ENCODE measurements at places on chromosomes 12 and 14.

- no peak for DNase-seq
Measured at GRCh38 chr14:61690982-61691381, 4.3 kb upstream of the HIF1A start.

GRCh38 chr14:59150990-59151389 lies 37.5 kb upstream of the DAAM1 start:
- DNase-seq = no peak

DNA sequence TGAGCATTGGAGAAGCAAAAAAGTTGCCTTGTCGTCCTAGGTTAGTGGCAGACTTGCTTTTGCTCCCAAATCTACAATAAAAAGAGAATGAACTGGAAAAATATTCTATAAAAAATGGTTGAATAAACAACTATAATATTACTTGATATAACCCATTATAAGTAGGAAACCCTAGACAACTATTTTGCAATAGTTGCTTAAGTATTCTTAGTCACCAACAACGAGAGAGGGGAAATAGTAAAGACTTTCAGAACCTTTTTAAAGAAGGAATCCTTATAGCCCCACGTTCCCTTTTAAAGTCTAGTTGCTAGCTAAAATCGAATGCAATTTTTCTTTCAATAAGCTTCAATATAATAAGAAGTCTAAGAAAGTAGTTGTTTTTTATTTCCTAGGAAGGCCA lies 17.5 kb downstream of the AQP6 start:
- no peak for DNase-seq

DNA sequence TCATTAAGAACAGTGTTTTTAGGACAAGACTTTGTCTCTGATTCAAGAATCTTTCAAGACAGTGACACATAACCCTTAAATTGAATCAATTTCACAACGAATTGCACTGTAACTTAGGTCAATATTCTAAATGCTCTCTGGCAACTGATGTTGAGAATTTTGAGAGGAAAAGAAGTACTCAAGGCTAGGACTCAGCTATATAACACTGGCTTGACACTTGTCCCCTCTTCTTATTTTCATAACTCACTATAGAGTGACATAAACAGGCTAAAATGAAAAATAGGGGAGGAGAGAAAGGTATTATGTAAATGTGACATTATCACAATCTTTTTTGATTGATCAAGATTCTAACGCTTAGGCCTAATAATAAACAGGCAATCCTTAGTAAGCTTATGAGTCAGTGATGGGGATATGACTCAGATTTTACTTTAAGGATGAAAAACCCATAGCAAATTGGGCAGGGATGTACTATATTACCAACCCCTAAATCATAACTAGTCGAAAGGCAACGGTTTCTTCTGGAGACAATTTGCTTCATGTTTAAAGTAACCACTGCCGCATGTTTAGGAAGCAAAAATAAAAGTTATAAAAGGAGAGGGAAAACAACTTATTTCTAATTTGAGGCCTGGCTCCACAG lies 10.9 kb downstream of the BTG1 start:
- DNase-seq = no peak

- DNase-seq = no peak
Measured at GRCh38 chr14:68047906-68048305, 228.3 kb downstream of the RAD51B start.

DNA sequence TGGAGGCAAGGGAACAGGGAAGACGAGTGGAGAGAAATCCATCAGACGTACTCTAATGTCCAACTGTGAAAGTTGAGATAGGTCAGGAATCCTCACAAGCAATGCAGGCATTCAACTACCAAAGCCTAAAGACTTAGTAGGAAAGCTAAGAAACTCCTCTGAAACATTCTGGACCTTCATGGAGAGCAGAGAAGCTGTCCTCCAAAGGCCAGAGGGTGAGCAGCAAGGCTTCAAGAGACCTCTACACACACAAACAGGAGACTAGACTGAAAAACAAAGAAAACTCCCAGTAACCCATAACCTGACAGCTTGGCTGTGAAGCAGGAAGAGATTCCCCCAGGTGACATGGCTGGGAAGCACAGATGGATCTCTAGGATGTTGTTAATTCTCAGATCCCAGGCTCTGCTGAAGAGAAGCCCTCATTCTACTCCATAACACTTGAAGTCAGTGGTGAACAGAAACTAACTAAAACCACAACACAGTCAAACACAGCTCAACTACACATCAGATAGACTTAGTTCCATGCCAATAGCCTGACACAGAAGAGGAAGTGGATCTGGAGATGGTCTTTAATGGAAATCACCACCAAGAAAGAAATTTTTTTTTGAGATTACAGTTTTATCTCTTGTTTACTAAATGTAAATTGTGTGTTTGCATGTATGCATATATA lies 23.2 kb upstream of the LYZ start:
- peak; percentile 51 for DNase-seq

DNA sequence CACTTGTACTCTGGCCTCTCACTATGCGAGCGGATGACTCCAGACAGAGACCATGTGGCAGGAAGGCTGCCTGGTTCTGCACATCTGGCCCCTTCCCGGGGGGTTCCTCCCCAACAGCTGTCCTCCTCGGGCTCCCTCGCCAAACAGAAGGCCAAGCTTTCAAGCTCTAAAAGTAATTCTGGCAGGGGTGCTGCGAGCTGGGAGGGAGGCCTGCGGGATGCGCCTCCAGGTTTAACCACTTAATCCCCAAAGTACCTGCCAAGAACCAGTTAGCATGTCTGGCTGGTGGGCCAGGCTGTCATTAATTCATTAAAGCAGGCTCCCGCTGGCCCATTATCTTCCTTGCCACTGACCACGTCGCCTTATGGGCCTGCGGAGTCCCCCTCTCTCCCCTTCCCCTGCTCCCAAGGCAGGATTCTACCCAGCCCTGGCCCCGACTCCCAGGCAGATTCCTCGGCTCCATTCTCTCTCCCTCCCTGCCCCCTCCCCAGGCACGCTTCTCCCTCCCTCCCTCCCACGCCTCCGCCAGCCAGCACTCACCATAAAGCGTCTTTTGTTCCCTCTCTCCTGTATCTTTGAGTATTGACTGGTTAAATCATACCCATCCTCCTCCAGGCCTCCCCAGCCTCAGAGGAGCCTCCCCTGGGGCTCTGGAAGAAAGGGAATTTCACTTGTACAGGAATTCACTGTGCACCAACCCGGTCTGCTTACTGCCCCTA lies 4.9 kb downstream of the HRK start:
- DNase-seq = peak; percentile 89

- no peak for DNase-seq
Measured at GRCh38 chr14:51518280-51518679, 133.4 kb upstream of the FRMD6 start.

DNA sequence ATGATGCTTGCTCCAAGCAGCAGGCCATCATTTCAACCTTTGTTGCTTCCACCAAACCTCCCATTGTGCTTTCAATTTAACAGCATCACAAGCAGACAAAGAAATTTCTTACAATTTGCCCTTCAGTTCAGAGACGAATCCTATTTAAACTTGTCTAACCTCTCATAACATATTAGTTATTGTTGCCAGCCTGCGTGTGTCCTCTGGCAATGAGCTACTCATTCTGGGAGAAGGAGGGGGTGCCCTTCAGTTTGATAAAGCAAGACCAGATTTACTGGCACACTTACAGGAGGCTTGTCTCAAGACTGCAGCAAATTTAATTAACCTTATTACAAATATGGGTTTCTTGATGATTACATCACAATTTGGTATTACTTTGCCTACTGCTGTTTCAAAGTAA lies 203.6 kb upstream of the SOX5 start:
- no peak for DNase-seq

DNA sequence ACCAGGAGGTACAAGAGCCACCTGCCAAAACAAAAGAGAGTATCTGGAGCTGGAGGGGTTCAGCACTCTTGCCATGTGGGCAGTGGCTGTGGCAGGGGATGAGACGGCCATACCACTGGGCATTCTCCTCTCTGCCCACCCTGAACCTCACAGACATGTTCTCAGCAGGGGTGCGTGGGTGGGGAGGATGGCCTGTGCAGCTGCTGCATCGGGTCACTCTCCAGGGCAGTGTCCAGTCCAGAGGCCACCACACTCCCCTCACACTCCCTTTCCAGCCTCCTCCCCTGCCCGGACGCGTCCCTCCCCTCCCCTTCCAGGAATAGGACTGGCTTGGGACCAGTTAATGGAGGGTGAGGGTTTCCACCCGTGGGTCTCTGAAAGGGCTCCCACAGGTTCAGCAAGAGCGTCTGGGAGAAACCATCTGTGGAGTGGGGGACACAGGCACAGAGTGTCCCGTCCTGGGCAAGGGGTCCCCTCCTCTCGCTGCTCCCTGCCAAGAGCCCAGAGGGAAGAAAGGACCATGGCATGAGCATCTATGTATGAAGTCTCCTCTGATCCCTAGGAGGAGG lies 501 bp downstream of the C1R start:
- DNase-seq = peak; percentile 57

DNA sequence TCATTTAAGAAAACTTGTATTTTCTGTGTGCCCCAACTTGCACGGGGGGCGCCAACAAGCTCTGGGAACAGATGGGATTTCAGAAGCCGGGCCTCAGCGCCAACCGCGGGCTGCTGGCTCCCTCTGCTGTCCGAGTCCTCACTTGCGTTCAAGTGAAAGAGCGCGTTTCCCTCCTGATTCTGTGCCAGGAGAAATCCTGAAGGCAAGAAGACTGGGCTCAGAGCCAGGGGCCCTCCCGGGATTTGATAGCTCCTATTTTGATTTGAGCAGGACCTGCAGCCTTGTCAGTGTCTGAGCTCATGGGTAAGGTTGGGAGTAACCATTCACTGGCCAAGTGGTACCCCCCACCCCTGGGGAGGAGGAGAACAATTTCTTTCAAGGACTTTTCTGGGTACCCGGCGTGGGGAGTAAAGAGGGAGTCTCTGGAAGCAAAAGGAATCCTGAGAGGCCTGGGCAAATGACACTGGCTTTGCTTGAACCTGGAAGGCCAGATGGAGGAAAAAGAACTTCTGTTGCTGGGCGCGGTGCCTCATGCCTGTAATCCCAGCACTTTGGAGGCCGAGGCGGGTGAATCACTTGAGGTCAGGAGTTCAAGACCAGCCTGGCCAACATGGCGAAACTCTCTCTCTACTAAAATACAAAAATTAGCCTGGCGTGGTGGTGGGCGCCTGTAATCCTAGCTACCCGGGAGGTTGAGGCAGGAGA lies 179.0 kb upstream of the RGS6 start:
- peak; percentile 96 for DNase-seq

- DNase-seq = no peak
Measured at GRCh38 chr12:74535536-74535935, 2.1 kb upstream of the ATXN7L3B start.

DNA sequence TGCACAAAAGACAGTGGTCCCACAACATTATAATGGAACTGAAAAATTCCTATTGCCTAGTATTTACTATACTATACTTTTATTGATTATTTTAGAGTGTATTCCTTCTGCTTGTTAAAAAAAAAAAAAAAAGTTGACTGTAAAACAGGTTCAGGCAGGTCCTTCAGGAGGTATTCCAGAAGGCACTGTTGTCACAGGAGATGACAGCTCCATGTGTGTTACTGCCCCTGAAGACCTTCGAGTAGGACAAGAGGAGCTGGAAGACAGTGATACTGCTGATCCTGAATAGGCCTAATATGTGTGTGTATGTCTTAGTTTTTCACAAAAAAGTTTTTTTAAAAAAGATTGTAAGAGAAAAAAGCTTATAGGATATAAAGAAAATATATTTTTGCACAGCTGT lies 12.3 kb downstream of the UBE2N start:
- DNase-seq = no peak

GRCh38 chr14:104650981-104651875 lies 38.2 kb upstream of the INF2 start:
- DNase-seq = peak; percentile 46

GRCh38 chr12:569803-570434 lies 93.3 kb downstream of the NINJ2 start:
- DNase-seq = peak; percentile 97

- DNase-seq = no peak
Measured at GRCh38 chr12:100448656-100449055, 25.0 kb upstream of the NR1H4 start.

DNA sequence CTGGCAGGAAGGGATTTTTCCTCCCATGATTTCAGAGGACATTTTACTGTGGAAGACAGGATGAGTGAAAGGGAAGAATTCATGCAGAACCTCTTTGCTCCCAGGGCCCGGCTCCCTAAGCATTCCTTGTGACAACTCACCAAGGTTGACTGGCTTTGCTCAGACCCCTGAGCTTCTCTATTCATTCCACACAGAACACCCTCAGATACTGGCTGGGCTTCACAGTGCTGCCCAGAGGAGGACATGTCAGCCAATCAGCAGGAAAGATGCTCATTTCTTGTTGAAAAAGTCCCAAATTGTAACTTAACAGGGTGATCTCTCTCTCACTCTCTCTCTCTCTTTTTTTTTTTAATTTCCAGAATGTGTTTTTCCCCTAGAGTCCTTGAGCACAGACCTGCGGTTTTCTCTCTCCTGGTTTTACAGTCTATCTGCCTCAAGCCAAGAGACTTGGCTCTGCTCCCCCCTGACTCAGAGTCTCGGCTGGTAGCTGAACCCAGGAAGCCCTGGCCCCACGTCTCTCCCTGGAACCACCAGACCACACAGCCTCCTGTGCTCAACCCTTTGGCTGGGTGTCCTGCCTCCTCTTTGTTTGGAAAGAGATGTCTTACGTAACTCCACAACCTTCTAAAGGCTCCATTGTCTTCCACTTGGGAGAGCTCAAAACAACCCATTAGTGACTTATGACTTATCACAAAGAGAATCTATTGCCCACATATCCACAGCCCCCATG lies 43.9 kb downstream of the SSPN start:
- DNase-seq = no peak

GRCh38 chr14:61495809-61496208 lies 174.4 kb downstream of the PRKCH start:
- no peak for DNase-seq

DNA sequence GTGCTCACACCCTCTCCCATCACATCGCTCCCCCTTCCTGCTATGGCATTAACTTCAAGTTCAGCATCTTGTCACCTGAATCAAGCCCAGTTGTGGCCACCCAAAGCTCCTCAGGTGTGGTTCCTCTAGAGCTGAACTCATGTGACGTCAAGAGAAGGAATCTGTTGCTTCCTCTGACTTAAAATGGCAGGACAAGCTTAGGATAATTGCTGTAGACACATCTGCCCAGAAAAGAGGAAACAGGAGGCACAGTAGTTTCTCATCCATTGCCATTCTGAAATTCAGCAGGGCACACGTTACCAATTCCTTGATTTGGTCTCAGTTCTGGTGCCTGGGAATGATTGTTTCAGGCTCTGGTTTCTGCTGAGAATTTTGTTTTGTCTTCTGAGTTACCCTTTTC lies 52.1 kb downstream of the RCOR1 start:
- DNase-seq = no peak

GRCh38 chr12:31267966-31268365 lies 58.0 kb downstream of the SINHCAF start:
- peak; percentile 24 for DNase-seq

DNA sequence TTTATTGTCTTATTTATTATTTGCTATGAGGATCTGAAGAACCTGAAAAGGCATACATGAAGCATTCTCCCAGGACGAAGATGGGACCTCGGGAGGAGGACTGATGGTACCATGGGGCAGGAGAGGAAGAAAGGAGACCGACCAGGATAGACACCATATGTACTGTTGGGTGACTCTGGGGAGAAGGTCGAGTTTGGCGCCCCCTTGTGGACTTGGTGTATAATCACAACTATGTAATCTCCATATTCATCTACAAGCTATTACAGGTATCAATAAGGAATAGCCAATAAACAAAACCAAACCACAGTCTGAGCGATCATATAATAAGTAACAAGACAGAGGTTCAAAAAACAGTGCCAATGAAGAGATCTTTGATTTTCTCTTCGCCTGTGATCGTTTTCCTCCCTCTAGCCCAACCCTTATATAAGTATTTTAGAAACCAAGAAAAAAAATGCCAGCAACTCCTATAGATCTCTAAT lies 139.1 kb downstream of the SPTSSA start:
- DNase-seq = peak; percentile 84

- no peak for DNase-seq
Measured at GRCh38 chr14:106490442-106490841, 964.1 kb downstream of the TMEM121 start.
